ENCODE measurements at places on chromosomes 7 and 10.

GRCh38 chr10:61346796-61347413 is 106.3 kb downstream of the TMEM26 start:
- DNase-seq: no peak

GRCh38 chr10:43644252-43644651 is 4.4 kb downstream of the ZNF32 start:
- no peak for DNase-seq

- no peak for DNase-seq
Observed at GRCh38 chr7:99461221-99461620, 4.7 kb downstream of the ATP5MF start.

- no peak for DNase-seq
Observed at GRCh38 chr7:42319631-42320030, 82.6 kb upstream of the GLI3 start.

DNA sequence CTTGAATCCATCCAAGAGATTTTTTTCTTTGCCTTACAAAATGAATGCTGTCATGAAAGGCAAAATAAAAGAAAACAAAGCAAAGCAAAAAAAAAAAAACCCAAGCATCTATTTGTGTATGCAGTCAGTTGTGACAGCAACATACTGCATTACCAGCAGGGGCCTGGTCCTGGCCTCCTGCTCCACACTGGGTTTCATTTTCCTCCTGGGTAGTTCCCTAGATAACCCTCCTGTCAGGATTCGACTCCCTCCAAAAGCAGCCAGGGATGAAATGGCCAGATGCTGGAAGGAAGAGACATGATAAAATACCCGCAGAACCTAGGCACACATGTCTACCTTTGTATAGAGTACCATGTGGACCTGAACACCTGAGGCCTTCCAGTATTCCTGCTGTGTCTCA is 148.6 kb downstream of the NRCAM start:
- no peak for DNase-seq

GRCh38 chr7:12640299-12641096 is 46.9 kb upstream of the ARL4A start:
- no peak for DNase-seq

GRCh38 chr7:81600608-81601007 is 169.2 kb downstream of the HGF start:
- no peak for DNase-seq

DNA sequence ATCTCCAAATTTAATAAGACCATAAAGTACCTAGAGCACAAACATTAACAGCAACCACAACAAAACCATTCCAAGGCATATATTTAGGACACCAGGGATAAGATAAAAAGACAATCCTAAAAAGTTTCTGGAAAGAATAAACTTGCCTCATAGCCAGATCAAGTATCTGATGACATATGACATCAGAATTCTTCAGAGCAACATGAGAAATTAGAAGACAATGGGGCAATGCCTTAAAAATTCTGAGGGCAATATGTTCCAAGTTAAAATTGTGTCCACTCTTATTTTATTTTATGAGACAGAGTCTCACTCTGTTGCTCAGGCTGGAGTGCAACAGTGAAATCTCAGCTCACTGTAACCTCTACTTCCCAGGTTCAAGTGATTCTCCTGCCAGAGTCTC is 2.8 kb downstream of the EFCAB10 start:
- no peak for DNase-seq

DNA sequence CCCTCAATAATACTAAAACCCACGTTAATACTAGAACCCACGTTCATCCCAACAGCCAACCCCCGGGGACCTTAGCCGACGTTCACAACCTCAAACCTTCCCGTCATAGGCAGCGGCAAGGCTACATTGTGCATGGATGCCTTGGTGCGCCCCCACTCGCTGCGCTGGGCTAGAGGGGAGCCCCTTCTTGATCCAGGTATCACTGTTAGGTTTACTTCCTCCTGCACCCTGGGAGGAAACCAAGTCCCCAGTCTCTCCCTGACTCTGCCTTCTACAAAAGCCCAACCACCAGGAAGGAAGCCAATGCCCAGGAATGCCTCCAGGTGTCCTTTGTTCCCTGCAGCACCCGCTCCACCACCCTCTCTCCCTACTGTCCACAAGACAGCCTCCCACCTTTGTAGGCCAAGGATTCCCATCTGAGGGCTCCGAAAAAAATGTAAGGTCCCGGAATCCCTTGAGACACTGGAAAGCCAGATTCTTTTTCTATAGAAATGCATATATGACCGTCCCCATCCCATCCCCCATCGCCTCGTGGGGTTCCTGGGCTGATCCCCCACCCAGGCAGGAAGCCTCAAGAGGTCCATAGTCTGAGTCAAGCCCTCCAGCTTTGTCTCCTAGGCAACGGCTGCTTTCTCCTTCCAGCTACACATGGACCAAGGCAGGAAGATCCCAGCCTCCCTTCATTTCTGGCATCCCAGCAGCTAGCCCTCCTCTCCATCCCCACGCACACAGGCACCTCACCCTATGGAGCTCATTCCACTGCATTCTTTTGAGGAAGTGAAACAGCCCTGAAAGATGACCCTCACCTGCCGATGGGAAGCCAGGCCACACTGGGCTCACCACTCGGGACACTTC is 25.2 kb downstream of the CTBP2 start:
- DNase-seq: no peak

DNA sequence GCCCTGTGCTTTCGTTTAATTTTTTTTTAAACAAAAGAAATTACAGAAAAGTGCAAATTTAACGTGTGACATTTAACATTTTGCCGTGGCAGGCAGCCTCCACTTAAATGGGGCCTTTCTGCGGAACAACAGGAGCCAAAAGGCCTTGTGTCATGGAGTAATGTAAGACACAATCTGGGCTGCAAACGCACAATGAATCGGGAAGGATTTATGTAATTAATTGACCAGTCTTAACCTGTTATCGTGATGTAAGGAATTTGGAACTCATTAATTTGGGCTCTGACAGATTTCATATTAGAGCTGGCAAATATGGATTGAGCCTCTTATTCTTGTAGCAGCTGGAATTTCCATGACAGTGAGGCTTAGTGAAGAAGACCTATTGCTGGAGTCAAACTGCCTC is 86.4 kb downstream of the SNX10 start:
- no peak for DNase-seq

DNA sequence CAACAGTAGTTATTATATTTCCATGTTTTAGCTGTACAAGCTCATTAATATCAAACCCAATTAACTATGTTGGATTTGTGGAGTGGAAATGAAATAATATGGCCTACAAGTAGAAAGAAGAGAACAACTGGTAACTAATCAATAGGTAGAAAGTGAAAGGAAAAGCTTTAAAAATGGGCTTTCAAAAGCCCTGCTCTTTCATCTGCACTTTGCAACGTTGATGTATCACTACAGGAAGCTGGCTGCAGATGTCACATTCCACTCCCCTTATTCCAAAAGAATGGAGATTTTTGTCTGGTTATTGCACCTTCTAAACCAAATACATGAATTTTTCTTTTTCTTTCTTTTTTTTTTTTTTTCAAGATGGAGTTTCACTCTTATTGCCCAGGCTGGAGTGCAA is 11.7 kb upstream of the MKI67 start:
- DNase-seq: no peak

GRCh38 chr7:128739990-128740682 is 977 bp downstream of the CALU start:
- DNase-seq: no peak

GRCh38 chr10:113960617-113961181 is 83.0 kb upstream of the ADRB1 start:
- DNase-seq: no peak

GRCh38 chr10:15084502-15084922 is 4.1 kb downstream of the ACBD7 start:
- DNase-seq: no peak
